Endothelial cell (in vitro differentiated cells): ENCODE measurements at places on chromosomes 12 and 14.

- no peak for DNase-seq
Observed at GRCh38 chr14:74524076-74524811, 30.7 kb downstream of the ISCA2 start.

GRCh38 chr14:29242755-29243754, 476.5 kb downstream of the FOXG1 start:
- DNase-seq: no peak

- no peak for DNase-seq
Observed at GRCh38 chr12:113260636-113261300, 39.5 kb downstream of the TPCN1 start.

GRCh38 chr12:92070054-92070863, 75.4 kb downstream of the BTG1 start:
- DNase-seq: no peak

DNA sequence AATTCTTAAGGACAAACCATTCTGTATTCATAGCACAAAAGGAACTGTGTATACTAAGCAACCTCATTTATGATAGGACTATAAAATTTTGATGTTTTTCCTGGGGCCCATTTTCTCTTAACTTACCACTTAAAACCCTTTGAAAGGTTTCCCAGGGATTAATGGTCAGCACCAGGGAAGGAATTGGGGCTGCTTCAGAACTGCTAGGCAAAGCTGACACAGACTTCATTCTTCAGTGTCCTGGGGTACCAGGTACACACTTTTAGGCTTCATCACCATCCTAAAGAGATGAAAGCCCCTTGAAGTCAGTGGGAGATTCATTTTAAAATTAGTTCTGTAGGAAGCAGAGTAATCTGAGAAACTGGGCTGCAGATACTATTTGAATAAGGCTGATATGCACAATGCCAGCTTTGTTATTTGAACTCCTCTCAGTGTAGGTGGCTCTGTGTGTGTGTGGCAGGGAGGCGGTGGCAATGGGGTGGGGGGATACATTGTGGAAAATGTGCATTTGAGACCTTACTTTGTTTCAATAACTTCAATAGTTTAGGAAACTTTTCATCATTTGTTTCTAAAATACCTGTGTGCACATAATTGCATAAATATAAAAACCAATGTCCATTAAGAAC, 329.3 kb upstream of the DCN start:
- no peak for DNase-seq
